ENCODE measurements at places on chromosomes 7 and 10. TPM values are rescaled to one million over a fixed set of nuclear protein-coding genes. Genes with fewer than 3 reads are reported as not detected.

- no peak for DNase-seq
These were observed 1206.2 kb downstream of the GATA3 start for GRCh38 chr10:9260690-9261089.

DNA sequence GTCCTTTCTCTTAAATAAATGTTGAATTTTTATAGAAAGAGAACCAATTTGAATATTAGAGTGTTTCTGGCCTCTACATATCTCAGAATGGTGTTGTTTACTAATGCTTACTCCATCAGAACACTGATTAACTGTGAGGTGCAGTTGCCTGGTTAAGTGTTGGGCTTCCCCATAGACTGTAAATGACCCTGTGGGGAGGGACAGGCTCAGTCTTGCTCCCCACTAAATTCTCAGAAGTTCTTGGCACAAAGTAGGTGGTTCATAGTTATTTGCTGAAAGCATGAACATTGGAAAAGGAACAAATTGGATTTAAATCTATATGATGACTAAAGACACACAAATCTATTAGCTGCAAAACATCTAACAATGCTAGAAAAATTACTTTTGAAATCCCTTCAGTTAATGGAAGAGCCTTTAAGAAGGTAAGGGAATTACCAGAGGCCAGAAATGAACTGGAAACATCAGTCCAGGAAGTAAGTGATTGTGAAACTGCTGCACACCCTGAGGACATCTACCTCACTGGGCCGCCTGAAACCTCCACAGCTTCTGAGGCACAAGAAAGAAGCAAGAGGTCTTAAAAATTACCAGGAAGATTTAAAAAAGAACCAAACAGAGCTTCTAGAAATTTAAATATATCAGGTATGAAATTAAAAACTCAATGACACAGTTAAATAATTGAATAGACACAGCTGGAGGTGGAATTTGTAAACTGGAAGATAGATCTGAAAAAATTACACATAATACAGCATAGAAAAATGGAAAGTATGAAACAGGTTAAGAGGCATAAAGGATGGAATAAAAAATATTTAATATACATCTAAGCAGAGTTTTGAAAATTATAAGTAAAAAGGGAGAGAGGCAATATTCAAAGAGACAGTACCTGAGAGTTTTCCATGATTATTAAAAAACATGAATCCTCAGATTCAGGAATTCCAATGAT lies 17.8 kb upstream of the COMTD1 start:
- no peak for DNase-seq

Gene PDE6C
- not detected for polyA plus RNA-seq

GRCh38 chr7:43954524-43955228 lies 28.4 kb downstream of the UBE2D4 start:
- peak; percentile 75 for DNase-seq

DNA sequence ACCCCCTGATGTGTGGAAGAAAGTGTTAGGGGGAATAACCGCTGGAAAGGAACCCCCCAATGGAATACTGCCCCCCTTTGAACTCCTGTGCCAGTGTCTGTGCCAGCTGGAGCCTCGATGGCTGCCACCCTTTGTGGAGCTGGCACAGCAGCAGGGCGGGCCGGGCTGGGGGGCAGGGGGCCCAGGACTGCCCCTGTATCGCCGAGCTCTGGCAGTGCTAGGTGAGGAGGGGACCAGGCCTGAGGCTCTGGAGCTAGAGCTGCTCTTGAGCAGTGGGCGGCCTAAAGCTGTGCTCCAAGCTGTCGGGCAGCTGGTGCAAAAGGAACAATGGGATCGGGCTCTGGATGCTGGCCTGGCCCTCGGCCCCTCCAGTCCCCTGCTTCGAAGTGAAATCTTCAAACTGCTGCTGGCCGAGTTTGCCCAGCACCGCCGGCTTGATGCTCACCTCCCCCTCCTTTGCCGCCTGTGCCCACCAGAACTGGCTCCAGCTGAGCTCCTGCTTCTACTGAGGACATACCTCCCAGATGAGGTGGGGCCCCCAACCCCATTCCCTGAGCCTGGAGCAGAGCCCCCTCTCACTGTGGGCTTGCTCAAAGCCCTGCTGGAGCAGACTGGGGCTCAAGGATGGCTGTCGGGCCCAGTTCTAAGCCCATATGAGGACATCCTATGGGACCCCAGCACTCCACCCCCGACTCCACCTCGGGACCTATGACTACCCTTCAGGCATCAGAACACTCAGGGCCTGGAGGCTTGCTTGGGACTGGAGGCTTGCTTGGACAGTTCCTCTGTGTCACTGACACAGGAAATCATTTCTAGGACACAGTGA lies 2.2 kb downstream of the HPS6 start:
- DNase-seq, result no peak

DNA sequence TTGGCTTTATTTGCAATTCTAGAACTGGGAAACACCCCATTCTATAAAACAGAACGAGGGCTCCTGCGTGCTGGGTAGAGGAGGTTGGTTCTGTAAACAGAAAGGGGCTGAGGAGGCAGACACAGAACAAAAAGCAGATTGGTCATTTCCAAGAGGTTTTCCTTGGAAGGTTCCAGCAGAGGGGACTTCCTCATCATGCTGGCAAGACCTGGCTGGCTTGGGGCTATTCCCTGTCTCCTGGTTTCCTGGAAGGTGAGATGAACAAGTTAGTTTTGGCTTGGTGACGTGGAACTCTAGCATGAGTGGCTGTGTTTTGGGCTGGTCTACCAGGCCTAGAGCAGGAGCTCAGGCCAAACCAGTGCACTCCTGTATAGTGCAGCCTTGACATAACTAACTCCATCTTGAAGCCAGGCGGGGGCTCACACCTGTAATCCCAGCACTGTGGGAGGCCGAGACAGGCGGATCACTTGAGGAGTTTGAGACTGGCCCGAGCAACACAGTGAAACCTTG lies 26.1 kb upstream of the DNAJB6 start:
- peak; percentile 19 for DNase-seq

Gene CALU
- 426 TPM for polyA plus RNA-seq

Gene NUPR2
- polyA plus RNA-seq, result not detected

DNA sequence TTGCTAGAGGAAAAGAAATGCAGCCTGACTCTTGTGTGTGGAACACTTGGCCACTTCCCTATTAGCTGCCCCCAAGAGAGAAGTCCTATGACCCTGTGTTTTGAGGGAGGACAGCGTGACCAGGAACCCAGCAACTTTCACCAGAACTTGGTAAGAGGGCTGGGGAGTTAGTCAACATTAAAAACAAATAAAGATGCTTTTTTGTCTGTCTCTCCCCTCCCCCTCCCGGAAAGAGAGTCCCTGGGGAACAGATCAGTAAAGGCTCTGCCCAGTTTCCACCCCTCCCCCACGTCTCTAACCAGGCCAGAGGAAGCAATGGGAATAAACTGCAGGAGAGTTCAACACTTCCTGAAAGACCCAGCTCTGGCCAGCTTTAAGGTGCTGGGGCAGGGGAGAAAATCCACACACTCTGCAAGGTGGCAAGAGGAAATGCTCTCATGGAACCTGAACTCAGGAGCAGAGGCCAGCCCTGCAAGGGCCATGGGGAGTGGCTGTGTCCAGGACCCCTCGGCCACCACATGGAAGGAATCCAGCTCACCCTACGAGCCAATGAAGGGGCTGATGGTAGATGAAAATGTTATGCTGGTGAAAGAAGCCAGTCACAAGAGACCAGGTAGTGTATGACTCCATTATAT lies 21.5 kb downstream of the SH3PXD2A start:
- no peak for DNase-seq

GRCh38 chr7:141190495-141190894 lies 116.6 kb downstream of the TMEM178B start:
- DNase-seq, result no peak

DNA sequence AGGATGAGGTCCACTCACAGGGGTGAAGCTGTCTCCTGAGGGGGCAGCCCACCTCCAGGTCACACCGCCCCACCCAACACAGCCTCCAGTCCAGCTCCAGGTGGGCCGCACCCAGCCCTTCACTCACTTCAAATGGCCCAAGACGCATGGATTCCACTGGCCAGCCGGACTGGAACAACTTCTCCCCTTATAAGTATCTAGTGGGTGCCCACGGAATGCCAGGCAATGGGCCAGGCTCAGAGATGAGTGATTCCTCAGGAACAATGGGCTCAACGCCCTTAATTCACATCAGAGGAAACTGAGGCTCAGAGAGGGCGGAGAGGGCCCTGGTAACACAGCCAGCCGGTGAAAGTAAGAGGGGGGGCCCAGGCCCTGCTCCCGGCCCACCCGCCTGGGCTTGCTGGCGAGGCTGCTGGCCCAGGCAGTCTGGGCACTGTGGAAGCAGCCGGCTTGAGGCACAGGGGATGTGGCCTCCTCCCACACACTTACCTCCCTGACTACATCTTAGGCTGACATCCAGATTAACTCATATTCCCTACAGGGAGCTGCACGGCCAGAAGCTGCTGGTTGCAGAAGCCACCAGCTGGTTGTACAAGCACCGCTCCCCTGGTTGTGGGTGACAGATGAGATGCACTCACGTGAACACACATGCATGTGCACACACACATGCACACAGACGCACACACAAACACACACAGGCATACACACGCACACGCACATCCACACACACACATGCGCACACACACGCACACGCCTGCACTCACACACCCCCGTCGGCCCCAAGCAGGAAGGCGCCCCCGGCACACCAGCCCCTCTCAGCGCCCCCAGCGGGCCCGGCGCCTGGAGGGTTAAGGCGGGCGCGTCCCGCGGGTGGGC lies 1.0 kb upstream of the FAM20C start:
- DNase-seq, result peak; percentile 92

DNA sequence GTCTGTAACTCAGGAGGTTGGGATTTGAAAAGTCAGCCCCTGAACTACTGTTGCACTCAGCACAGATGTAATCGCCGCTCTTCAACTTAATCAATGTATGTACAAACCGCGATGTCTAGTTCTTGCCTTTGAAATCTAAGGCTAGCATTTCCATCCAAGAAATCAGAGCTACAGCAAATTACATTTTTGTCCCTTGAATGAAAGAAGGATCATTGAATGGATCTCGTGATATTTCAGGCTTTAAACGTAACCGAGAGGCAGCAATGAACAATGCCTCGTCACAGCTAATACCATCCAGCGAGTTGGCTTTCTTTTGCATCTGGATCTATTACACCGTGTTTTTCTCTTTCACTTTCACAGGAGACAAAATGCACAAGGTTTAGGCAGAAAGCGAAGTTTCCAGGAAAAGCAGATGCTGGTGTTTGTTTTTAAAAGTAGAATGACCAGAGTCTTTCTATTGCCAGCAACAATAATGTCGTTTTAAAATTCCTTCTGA lies 5.5 kb downstream of the SKIDA1 start:
- peak; percentile 84 for DNase-seq

GRCh38 chr7:27840760-27841364 lies 100.9 kb downstream of the TAX1BP1 start:
- no peak for DNase-seq

GRCh38 chr10:3958472-3958996 lies 173.5 kb upstream of the KLF6 start:
- no peak for DNase-seq

All from IMR-90 (cell line).